ENCODE measurements at places on chromosomes 12 and 14. TPM values are rescaled to one million over a fixed set of nuclear protein-coding genes. Genes with fewer than 3 reads are reported as not detected.

The MAP4K5 gene
- total RNA-seq = 112 TPM

The CD163L1 gene
- total RNA-seq = 0.54 TPM

The BEGAIN gene
- total RNA-seq = 6.8 TPM

The ASCL1 gene
- total RNA-seq = not detected

The DIO2 gene
- total RNA-seq = 14.7 TPM

The MAP3K9 gene
- total RNA-seq = 0.32 TPM

The C14orf180 gene
- not detected for total RNA-seq

The AKAP5 gene
- 0.39 TPM for total RNA-seq

The SLC41A2 gene
- total RNA-seq = 66.5 TPM

The DPY19L2 gene
- total RNA-seq = 0.65 TPM

The SSTR1 gene
- total RNA-seq = not detected

The AHNAK2 gene
- total RNA-seq = 152 TPM

The WASHC4 gene
- 128 TPM for total RNA-seq

The ATL1 gene
- 16.4 TPM for total RNA-seq

The CD4 gene
- total RNA-seq = 2.3 TPM

The TESPA1 gene
- not detected for total RNA-seq

The ACOT6 gene
- total RNA-seq = not detected
